A673 (cell line): ENCODE measurements at places on chromosomes 11 and 22. TPM values are rescaled to one million over a fixed set of nuclear protein-coding genes. Genes with fewer than 3 reads are reported as not detected.

The PRG3 gene
- not detected in 2 replicates for total RNA-seq

The OR56A1 gene
- total RNA-seq = 0.04 TPM in 1 of 2 replicates, not detected in the other

The SGSM1 gene
- not detected in 2 replicates for total RNA-seq

The ARHGAP8 gene
- total RNA-seq = 0.31 TPM in 1 of 2 replicates, not detected in the other

The INS gene
- total RNA-seq = not detected in 2 replicates

The EI24 gene
- 147 and 161 TPM in 2 replicates for total RNA-seq

The GSTT2B gene
- 0.54 and 0.76 TPM in 2 replicates for total RNA-seq

The FOXR1 gene
- not detected in 2 replicates for total RNA-seq

The SLC16A8 gene
- total RNA-seq = not detected in 2 replicates

The WT1 gene
- total RNA-seq = 8.6 and 10.4 TPM in 2 replicates

The RFPL3 gene
- total RNA-seq = not detected in 2 replicates

DNA sequence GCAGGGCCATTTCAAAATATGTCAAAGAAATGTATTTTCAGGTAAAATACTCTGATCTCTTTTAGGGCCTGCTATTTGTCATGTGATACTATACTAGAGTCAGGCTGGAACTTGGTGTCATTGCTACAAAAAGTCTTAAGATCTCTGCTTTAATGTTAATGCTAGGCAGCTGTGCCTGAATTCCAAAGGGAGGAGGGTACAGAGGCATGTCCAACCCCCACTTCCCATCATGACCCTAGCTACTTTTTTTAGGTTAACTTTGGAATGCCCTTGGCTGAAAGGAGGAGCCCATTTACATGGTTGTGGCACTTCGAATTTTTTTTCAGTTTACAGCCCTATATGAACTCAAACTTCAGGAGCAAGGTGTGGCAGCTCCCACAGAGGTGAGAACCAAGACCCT is 58.1 kb downstream of the OSBP2 start:
- no peaks in the 10 kb centered on the region for H3K4me1 ChIP-seq
- DNase-seq = no peak
- H3K4me3 ChIP-seq = no peak overlapping the region
- no peaks in the 10 kb centered on the region for H3K27me3 ChIP-seq
- no peak overlapping the region for H3K27ac ChIP-seq

GRCh38 chr11:57598831-57599155 is 1.3 kb downstream of the SERPING1 start:
- no peak overlapping the region for H3K27ac ChIP-seq
- H3K36me3 ChIP-seq = no peaks in the 10 kb centered on the region
- H3K27me3 ChIP-seq = no peaks in the 10 kb centered on the region
- DNase-seq = no peak
- H3K4me3 ChIP-seq = no peak overlapping the region

DNA sequence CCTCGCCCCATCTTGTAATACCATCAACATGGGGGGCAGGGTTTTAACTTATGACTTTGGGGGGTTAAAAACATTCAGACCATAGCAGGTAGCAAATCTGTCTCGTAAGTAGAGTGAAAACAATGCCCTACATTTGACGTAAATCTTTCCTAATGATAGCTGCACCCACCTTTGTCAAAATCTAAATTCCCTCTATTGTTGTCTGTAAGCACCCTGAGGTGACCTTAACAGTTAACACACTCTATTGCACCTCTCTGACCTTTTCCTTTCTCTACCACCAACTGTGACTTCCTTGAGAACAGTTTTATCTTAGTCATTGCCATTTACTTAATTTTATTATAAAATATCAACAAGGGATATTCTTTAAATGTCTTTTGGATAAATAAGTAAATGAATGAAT is 1024.9 kb upstream of the CNTN5 start:
- H3K36me3 ChIP-seq = no peaks in the 10 kb centered on the region
- H3K27ac ChIP-seq = no peak overlapping the region
- H3K4me1 ChIP-seq = no peaks in the 10 kb centered on the region
- no peaks in the 10 kb centered on the region for H3K27me3 ChIP-seq
- H3K4me3 ChIP-seq = no peak overlapping the region

DNA sequence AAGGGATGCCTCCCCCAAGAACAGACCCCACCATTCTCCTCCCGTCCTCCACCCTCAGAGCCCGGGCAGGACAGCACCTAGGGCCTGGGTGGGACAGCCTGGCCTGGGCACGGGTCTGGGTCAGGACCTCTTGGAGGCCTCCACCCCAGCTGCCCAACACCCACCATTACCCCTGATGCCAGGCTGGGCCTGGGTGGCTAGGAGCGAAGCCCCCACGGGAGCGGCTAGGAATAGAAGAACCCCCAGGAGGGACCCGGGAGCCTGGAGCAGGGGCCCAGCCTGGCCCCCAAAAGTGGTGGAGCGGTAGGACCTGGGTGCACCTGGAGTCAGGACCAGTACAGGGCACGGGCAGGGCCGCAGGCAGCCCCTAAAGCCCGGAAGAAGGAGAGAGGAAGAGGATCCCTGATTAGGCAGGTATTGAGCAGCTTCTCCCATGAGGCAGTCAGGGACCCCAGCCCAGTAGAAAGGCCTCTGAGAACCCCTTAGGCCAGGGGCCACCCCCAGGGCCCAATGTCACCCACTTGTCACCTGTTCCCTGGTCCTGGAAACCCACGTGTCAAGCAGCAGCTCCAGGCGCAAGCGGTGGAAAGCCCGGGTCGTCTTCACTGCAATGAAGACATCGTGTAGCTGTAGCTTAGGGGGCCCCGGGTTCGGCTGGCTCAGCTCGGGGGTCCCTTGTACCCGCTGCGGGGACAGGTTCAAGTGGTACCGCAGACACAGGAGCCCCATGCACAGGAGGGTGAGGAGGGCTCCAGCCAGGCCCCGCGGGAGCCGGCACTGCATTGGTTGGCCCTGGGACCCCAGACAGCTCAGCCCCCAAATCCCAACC is 575 bp downstream of the MFNG start:
- H3K27ac ChIP-seq = no peak overlapping the region
- no peaks in the 10 kb centered on the region for H3K36me3 ChIP-seq

- no peaks in the 10 kb centered on the region for H3K4me1 ChIP-seq
- H3K27ac ChIP-seq = no peak overlapping the region
- DNase-seq = no peak
- no peak overlapping the region for H3K4me3 ChIP-seq
- H3K36me3 ChIP-seq = no peaks in the 10 kb centered on the region
Measured at GRCh38 chr11:131644204-131644795, 273.9 kb downstream of the NTM start.

DNA sequence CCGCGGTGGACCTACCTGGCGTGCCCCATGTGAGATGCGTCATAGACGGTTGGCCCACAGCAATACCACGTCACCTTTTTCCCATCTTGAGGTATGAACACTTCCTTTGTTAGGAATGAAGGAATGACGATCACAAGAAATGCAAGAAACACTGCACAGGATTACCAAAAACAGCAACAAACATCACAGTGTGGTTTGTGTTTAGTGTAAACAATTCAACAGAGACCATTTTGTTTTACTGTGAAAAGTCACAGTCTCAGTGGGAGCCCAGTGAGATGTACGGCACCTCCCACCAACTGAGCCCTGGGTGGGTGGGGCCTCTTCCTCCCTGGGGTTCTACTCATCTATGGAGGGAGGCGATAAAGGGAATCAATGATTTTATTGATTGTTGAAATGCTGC is 16.3 kb downstream of the CARS1 start:
- no peak overlapping the region for H3K4me3 ChIP-seq
- H3K4me1 ChIP-seq = no peaks in the 10 kb centered on the region
- no peak overlapping the region for H3K27ac ChIP-seq
- no peaks in the 10 kb centered on the region for H3K27me3 ChIP-seq

GRCh38 chr11:47907499-47907898 is 59.3 kb upstream of the NUP160 start:
- DNase-seq = no peak
- no peaks in the 10 kb centered on the region for H3K27me3 ChIP-seq
- no peaks in the 10 kb centered on the region for H3K36me3 ChIP-seq

DNA sequence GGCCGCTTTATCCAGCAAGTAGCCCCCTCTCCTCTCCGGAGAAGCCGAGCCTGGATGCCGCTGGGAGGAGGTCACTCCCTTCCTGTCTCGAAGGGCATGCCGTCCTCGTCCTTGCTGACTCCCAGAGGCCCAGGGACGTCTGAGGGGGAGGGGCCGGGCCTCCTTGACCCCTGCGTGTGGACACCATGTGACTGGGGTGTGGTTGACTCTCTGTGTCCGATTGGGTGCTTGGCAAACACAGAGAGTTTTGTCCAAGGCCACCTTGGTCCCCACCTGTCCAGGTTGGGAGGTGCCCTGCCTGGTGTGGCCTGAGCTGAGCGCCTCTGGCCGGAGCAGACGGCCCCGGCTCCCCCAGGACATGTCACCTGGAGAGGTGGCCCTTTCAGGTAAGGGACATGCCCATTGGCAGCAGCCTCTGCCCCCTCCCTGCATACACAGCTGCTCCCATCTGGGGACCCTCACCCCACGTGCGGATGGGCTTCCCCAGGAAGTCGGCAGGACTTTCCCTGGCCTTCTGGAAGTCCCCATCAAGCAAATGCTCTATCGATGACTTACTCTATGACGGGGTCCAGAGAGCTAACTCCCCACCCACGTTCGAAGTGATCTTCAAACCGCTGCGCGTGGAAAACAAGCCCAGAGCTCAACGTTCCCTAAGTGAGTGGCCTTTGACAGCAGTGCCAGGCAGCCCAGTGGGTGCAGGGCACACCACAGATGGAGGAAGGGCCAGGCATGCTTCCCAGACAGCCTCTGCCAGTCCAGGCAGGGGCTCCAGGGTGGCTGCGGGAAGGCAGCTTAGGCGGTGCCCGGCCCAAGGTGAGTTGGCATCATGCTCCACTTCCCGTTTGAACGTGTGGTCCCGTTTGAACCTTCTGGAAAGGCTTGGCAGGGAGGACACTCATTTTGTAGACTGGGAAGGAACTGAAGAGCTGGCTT is at the start of gene SMIM38:
SMIM38 (plus strand) TSS at position 634 of the 933 bp plus-strand sequence. CDS start 1,912 bp downstream, outside the sequence.
- no peaks in the 10 kb centered on the region for H3K36me3 ChIP-seq
- H3K27ac ChIP-seq = peak within 1 kb of the TSS; percentile 62
- DNase-seq = no peak
- peaks cover 20% of the 10 kb centered on the region for H3K4me1 ChIP-seq
- no peak within 1 kb of the TSS for H3K4me3 ChIP-seq

DNA sequence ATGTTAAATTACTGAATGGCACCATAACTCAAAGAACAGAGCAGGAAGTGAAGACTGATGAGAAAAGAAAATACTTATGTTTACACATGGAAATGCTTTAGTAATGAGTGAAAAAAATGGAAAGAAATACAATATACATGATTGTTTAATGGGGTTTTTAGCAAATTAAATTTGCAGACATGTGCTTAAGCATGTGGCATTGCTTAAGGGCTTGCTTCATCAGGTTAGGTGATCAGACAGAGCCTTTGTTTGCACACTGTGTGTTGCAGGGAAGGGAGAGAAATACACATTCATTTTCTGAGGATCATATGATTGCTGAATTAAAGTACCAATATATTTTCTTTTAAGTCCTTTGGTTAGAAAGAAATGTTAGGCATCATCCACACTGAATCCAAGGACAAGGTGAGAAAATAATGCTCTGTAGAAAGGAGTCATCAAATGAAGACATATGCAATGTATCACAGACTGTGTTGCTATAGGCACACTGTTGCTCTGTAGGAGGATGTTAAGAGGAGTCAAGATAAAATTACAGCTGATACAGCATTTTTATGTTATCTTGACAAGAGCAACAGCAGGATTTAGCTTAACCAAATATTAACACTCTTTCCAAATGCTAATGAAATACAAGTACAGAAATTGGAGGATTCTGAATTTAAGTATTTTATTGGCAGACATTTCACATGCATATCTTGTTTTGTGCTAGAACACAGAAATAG is 23.4 kb upstream of the ARHGAP20 start:
- H3K27ac ChIP-seq = no peak overlapping the region
- no peaks in the 10 kb centered on the region for H3K36me3 ChIP-seq
- no peak overlapping the region for H3K4me3 ChIP-seq
- H3K27me3 ChIP-seq = no peaks in the 10 kb centered on the region
- no peaks in the 10 kb centered on the region for H3K4me1 ChIP-seq

DNA sequence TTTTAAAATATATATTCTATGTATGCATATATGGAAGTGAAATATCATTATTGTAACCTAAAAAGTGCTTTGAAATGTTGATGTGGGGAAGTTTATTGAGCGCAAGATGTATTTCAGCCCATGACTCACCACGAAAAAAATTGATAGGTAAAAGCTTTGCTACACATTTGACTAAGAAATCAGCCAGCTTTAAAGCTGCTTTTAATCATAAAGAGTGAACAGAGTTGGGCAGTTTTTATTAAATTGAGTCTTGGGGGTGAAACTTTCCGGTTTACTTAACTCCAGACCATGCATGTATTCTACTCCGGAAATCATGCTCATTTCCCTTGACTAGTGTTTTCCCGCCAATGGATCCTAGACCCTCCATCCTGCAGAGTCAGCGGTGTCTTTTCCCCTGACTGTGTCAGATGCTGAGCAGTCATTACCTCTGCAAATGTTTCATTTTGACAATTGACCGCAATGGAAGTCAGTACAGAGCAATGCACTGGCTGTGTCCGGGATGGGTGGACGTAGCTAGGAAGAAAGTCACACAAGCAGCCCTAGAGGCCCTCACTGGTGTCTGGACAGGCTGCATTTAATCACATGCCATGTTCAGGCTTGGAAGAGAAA is 47.2 kb upstream of the MPEG1 start:
- no peaks in the 10 kb centered on the region for H3K36me3 ChIP-seq
- no peak for DNase-seq
- H3K4me1 ChIP-seq = no peaks in the 10 kb centered on the region

- peaks cover 28% of the 10 kb centered on the region for H3K4me1 ChIP-seq
- H3K27ac ChIP-seq = peak overlapping the region; percentile 43
- H3K4me3 ChIP-seq = no peak overlapping the region
Measured at GRCh38 chr11:46290011-46290410, 12.5 kb downstream of the CREB3L1 start.

GRCh38 chr11:119482521-119483011 is 59.6 kb upstream of the THY1 start:
- H3K36me3 ChIP-seq = no peaks in the 10 kb centered on the region
- no peaks in the 10 kb centered on the region for H3K27me3 ChIP-seq
- H3K4me3 ChIP-seq = no peak overlapping the region
- H3K27ac ChIP-seq = no peak overlapping the region
